ENCODE measurements at places on chromosomes 13 and 19.

DNA sequence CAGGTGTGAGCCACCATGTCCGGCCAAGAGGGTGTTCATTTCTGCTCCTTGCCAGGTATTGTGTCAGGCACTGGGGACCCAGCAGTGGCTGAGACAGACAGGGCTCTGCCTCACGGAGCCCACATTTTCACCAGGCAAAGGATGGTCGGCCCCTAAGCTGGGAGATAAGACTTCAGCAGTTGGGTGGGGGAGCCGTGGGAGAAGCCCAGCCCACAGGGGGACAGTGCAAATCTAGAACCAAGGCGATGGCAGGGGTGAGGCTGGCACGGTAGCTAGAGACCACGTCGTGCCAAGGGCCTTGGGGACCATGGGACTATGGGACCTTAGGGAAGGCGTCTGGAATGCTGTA lies 8.3 kb downstream of the LSR start:
- no peak for DNase-seq

DNA sequence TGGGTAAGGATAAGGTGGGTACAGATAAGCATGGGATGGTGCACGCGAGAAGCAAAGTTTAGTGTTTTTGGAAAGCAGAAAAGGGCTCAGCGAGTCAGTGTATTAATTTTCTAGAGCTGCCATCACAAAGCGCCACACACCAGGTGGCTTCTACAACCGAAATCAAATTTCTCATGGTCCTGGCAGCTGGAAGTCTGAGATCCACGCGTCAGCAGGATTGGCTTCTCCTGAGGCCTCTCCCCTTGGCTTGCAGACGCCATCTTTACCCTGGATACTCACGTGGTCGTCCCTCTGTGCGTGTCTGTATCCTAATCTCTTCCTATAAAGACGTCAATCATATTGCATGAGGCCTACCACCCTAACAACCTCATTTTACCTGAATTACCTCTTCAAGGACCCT lies 51.5 kb upstream of the USP29 start:
- no peak for DNase-seq

DNA sequence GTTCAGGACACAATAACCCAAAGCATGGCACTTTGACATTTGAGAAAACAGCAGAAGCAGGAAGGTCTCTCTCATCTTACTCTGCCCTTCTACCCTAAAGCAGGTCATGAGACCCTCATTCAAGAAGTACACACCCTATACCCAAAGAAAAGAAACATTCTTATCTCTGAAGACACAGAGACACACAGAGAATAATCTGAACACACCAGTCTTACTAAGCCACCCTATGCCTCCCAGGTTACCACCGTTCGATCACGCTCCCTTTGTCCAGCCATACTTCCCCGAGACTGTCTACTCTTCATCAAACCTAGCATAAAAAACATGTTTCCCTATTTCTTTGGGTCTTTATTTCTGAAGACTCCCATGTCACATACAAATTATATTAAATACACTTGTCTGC lies 66.5 kb upstream of the ANKRD10 start:
- no peak for DNase-seq

GRCh38 chr19:3743486-3743885 lies 18.0 kb downstream of the APBA3 start:
- DNase-seq: no peak

DNA sequence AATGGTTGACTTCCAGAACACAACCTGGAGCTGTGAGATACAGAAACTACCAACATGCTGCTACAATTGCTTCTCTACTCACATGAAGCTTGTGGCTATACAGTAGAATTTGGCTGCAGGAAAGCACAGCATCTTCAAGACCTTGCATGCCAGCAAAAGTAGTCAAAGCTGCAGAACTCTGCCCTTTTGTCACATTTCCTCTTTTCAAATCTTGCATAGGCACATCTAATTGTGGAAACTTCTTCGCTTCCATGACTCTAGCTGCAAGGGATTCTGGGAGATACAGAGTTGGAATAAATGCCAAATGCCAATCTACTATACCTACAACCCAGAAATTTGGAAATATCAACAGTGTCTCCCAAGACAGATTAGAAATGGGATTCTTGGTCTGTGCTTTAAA lies 462.2 kb downstream of the FOXO1 start:
- no peak for DNase-seq

DNA sequence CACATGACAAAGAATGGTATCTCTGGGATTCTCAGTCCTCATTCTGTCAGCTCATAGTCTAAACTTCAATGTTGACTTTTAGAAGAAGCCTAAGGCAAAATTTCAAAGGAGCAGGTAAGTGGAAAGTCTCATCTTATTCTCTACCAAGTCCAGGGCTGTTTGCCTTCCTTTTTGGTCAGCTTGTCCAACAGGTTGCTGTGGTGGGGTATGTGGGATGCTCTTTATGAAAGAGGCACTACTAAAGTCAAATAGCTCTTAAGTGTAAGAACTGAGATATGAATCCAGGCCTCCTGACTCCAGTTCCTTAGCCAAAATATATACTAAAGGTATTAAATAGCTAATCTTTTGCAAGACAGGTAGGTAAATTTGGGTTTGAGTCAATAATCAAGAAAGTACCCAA lies 540.6 kb upstream of the SPRY2 start:
- no peak for DNase-seq

- DNase-seq: no peak
Measured at GRCh38 chr19:38017401-38018151, 110.6 kb downstream of the SIPA1L3 start.

DNA sequence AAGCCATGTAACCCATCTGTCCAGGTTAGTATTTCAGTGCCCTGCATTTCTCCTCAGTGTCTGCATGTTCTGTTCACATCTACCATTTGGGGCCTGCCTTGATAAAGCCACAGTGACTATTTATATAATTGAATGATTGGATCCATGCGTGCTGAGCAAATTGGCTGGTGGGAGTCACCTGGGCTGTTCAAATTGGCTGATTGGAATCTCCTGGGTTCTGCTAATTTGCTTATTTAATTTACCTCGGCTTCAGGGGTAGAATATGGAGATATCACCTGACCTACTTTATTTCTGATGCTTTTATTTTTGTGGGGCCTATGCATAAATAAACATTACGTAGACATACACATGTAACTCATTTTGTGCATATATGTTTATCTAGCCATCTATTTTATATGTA lies 167.7 kb downstream of the ZNF486 start:
- no peak for DNase-seq

DNA sequence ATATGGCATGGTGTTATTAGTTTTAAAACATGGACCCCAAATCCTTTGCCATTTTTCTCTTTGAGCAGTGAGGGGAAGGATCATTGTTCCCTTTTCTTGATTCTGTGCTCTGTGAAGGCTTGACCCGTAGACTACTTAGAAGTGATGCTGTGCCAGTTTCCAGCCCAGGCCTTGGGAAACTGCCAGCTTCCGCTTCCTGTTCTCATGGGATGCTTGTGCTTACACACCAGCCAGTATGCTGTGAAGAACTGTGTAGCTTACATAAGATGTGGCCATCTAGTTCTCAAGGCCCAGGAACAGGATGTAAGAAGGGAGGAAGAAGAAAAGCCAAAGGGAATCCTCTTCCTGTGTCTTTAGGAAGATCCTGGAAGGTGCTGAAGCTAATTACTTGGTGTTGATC lies 180.9 kb downstream of the PCCA start:
- no peak for DNase-seq

DNA sequence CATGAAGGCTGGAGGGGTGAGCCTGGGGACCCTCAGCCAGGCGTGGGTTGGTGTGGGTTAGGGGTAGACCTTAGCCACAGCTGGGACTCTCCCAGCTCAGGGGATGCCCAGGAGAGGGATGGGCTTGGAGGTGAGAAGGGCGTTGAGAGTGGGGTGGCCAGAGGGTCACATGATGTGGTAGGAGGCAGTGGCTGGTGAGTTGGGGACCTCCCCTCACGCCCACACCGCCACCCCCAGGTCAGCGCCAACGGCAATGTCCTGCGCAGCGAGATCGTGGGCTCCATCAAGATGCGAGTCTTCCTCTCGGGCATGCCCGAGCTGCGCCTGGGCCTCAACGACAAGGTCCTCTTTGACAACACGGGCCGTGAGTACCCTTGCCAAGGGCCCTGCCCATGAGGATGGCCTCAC lies 28.5 kb downstream of the AP1M1 start:
- no peak for DNase-seq

DNA sequence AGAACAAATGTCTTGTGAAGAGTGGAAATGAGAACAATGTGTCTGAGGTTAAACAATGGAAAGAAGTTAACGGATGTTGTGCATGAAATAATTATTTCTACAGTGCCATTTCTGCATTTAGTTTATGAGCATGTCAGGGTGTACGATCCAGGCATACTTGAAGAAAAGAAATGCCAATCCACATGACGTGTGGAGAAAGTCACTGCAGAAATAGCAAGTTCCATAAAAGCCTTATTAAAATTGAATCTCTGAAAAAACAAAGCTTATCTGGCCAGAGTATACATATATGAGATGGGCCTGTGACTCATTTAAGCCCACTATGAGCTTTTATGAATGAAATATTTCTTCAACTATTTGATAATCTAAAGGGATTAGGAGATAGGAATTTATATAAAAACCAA lies 426.1 kb downstream of the EFNB2 start:
- no peak for DNase-seq

DNA sequence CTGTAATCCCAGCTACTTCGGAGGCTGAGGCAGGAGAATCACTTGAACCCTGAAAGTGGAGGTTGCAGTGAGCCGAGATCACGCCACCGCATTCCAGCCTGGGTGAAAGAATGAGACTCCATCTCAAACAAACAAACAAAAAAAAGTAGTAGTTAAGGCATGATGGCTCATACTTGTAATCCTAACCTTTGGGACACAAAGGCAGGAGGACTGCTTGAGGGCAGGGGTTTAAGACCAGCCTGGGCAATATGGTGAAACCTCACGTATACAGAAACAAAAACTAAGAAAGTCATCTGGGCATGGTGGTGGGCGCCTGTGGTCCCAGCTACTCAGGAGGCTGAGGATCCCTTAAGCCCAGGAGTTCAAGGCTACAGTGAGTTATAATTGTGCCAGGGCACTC lies 1.8 kb downstream of the DNMT1 start:
- no peak for DNase-seq

- no peak for DNase-seq
Measured at GRCh38 chr13:106385654-106386053, 149.8 kb downstream of the EFNB2 start.

GRCh38 chr13:36764536-36764935 lies 54.5 kb upstream of the RFXAP start:
- no peak for DNase-seq

DNA sequence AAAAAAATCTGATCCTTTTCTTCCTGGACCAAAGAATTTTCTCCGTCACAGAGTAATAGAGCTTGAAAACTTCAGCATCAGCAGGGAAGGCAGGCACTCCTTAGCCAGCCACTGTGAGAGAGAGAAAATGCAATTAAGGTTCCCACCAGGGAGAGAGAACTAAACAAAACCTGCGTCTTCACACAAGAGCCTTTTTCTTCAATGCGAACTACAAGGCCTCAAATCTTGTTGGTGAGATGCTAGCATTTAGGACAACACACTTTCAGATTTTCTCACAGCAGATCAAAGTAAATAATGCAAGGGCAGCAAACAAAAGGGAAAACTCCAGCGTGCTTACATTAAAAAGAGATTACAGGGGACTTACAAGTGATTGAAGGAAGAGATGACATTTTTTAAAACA lies 80.1 kb downstream of the DACH1 start:
- DNase-seq: no peak

DNA sequence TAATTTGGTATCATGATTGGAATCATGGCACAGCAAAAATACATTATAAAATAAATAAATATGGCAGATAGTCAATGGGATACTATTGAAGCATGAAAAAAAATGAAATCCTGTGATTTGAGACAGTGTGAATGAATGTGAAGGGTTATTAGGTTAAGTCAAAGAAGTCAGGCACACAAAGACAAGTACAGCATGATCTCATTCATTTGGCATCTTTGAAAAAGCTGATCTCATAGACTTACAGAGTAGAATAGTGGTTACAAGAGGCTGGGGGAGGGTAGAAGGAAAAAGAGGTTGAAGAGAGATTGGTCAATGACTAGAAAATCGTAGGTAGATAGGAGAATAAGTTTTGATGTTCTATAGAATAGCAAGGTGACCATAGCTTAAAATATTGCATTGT lies 295.1 kb upstream of the SLITRK5 start:
- DNase-seq: no peak

GRCh38 chr13:85536706-85537105 lies 262.5 kb downstream of the SLITRK6 start:
- DNase-seq: no peak
